Naive thymus-derived CD4-positive, alpha-beta T cell (primary cell): ENCODE measurements at places on chromosomes 3 and 15. TPM values are rescaled to one million over a fixed set of nuclear protein-coding genes. Genes with fewer than 3 reads are reported as not detected.

The ZNF80 gene
- 0.62 TPM for total RNA-seq

- peak; percentile 1 for DNase-seq
Measured at GRCh38 chr3:170419557-170420087, 954 bp downstream of the CLDN11 start.

DNA sequence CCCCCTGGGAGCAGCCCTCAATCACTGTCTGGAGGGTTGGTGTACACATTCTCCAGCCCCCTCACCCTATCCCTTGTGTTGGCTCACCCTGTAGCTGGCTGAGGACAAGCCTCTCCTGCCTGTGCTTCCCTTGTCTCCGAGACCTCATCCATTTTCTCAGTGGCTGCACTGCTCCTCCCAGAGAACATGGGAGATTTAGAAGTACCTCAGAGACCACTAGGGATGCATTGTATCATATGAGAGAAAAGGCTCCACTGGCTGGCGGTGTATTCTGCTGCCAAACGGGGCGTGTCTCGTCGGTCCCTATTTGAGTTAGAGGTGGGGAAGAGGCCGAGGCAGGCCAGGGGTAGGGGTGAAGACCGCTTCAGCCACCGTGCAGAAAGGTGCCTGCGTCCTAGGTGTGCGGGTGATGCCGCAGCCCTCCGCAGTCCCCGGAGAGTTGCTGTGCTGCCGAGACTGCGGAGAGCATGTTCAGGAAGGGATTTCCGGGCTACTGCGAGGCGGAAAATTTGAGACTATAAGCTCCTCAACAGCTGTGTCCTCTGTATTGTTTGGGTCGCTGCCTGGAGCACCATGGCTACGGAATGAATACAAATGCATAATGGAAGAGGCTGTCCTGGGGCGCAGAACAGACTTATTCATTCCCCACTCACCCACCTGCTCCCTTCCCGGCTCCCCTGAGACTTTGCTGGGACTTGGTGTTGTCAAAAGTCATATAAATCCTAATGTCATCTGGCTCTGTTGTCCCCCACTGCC lies 43.8 kb downstream of the SPSB4 start:
- DNase-seq: no peak

GRCh38 chr15:69412274-69412673 lies 1.9 kb upstream of the KIF23 start:
- no peak for DNase-seq

DNA sequence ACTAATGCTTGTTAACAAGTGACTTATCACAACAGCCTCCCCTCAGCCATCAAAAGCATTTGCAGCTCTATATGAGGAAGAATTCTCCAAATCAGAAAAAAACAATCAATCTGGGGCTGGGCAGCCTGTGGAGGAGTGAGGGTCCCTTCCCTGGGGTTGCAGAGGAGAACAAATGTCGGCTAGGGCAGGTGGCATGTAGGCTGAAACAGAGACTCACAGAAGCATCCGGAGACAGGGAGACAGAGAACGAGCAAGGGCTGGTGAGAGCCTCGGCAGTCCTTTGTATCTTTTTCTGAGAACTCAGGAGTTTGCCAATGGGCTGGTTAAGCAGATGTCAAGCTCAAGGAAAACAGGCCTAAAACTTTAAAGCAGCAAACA lies 15.8 kb downstream of the ITGA11 start:
- no peak for DNase-seq

GRCh38 chr15:100334456-100334855 lies 7.3 kb downstream of the ADAMTS17 start:
- no peak for DNase-seq
